ENCODE measurements at places on chromosomes 16 and 17. TPM values are rescaled to one million over a fixed set of nuclear protein-coding genes. Genes with fewer than 3 reads are reported as not detected.

The SLFN13 gene
- total RNA-seq = 2.5 TPM

The PIPOX gene
- 1.8 TPM for total RNA-seq

The MYH13 gene
- total RNA-seq = not detected

The AMFR gene
- total RNA-seq = 165 TPM

The MYH2 gene
- total RNA-seq = not detected

The FNDC8 gene
- total RNA-seq = not detected

The TNFRSF17 gene
- not detected for total RNA-seq

The FOXN1 gene
- not detected for total RNA-seq

The ENGASE gene
- total RNA-seq = 14.1 TPM

The SLC13A2 gene
- total RNA-seq = not detected

All from thoracic aorta endothelial cell (primary cell).